HCT116 (cell line): ENCODE measurements at places on chromosomes 5 and 9.

DNA sequence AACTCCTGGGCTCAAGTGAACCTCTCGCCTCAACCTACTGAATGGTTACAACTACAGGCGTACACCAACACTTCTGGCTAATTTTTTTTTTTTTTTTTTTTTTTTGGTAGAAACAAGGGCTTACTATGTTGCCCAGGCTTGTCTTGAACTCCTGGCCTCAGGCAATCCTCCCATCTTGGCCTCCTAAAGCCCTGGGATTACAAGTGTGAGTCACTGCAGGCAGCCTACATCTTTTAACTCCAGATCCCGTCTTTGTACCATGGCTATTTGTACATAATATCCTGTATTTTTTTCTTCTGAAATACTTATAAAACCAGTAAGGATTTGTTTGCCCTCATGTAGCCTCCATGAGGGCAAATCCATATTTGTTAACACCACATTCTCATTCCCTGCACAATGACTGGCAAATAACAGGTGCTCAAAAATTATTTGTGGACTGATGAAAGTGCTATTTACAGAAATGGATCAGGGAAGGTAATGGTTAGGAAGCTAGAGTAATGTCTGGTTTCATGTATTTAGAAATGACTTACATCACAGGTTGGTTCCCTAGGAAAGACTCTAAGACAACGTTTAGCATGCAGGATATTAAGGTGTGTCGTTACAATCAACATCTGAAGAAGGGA lies 51.9 kb upstream of the POU5F2 start:
- DNase-seq = no peak

- DNase-seq = peak; percentile 62
Observed at GRCh38 chr5:57499262-57500050, 16.8 kb upstream of the ACTBL2 start.

DNA sequence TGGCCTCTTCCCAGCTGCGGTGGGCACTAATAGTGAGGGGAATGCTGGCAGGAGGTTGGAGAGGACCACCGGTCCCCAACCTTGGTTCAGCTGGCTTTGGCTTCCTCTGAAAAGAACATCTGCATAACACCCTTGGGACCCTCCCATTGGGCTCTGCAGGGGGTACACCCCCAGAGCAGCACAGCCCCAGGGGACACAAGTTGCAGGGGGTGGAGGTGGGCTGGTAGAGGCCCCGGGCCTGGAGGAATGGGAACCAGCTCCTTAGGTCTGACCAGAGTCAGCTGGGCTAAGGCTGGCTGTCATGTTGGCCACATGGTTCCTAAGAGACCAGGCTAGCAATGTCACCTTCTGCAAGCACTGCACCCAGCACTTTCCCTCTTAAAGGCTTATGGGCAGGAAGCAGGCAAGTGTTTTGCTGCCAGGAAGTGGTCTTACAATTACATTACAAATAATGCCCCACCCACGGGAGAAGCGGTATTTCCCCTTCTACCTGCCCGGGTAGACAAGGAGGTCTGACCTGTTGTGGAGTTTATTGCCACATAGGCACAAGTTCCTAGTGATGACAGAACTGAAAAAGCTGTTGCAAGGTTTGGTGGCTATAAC lies 18.1 kb downstream of the GCNT4 start:
- DNase-seq = no peak

GRCh38 chr5:178544166-178544834 lies 45.9 kb downstream of the COL23A1 start:
- DNase-seq = no peak

DNA sequence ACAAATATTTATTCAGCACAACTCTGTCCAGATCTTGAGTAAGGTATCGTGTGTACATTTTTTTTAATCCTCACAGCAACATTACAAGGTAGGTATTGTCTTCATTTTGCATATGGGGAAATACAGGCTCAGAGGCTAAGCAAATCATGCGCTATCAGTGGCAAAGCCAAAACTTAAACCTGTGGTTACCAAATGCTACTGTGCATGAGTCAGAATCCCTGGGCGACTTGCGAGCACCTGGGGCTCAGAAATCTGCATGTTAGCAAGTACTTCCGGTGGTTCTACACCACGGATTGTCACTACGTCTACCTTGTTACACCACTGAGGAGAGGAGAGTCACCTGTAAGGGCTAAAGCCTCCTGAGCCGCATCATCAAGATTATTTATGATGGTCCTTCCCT lies 21.3 kb downstream of the C5orf58 start:
- no peak for DNase-seq

- no peak for DNase-seq
Observed at GRCh38 chr5:149360272-149360671, 2.4 kb downstream of the PCYOX1L start.

GRCh38 chr5:129903466-129904101 lies 681 bp upstream of the CHSY3 start:
- DNase-seq = no peak

- DNase-seq = no peak
Observed at GRCh38 chr9:120397453-120397852, 182.5 kb downstream of the CDK5RAP2 start.

- peak; percentile 21 for DNase-seq
Observed at GRCh38 chr5:90386099-90386710, 23.4 kb downstream of the CETN3 start.

DNA sequence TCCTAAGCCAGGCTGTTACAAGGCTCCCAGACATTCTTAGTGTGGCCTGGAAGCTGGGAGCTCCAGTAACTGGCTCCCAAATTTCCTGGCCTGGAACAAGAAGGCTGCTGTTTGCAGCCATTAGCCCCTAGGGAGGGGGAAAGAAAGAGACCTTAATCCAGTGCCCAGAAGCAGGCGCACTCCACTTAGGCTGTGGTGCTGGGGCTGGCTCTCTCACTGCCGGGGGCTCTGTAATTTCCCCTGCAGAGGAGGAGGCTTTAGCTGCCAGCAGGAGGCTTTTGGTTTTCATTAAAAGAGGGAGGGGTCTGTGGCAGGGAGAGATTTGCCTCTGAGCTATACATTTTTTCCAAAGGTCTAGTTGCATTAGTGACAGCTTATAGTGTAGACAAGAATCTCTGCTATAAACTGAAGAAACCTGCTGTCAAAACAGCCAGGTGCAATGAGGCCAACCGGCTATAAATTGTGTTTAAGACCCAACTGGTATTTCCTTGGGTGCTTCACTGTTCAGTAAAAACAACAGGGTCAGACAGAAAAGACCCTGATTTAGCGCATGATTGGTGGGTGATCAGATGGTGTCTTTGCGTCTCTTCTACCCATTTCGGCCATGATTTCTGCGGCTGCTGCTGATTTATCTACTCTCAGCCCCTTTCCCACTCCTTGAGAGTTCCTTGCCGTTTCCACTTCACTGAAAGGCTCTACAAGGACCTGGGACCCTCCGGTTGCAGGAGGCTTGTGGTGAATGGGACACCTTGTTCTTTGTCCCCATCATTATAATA lies 254.6 kb downstream of the AOPEP start:
- no peak for DNase-seq

- no peak for DNase-seq
Observed at GRCh38 chr9:20985851-20986600, 45.4 kb downstream of the HACD4 start.

DNA sequence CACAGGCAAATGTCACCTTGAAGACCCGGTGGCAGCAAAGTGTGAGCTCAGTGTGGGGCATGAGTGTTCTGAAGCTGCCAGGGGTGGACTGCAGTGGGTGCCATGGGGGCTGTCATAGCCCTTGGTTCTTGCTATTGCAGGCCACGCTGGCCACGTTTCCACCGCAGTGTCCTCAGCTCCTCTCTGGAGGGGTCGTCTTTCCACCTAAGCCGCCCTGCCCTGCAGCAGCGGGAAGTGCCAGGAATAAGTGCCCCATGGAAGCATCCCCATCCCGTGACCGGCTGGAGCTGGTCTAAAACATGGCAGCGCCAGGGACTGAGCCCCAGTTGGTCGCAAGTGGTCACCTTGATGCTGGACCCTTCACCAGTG lies 6.9 kb downstream of the OBP2B start:
- DNase-seq = no peak

DNA sequence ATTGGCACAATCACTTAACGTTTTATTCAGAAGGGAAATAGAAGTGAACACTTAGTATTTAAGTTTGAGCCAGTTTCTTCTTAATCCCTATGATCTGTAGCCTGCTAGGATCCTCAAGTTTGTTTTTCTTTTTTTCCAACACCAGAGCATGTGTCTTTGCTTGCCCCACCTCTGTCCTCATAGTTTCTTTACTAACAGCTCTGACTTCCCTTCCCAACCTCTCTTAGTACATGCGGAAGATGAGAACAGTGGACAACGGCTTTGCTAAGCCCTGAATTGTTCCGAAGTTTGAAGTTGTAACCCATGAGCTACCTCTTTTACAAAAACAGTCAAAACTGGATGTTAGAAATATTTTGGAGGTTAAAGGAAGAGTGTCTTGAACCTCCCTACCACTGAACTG lies 61.7 kb upstream of the TAF11L2 start:
- DNase-seq = no peak

- no peak for DNase-seq
Observed at GRCh38 chr5:45105491-45105994, 296.8 kb downstream of the MRPS30 start.

GRCh38 chr5:3026099-3026498 lies 274.6 kb upstream of the IRX2 start:
- DNase-seq = no peak

GRCh38 chr5:174609116-174609515 lies 115.3 kb upstream of the MSX2 start:
- DNase-seq = peak; percentile 77

DNA sequence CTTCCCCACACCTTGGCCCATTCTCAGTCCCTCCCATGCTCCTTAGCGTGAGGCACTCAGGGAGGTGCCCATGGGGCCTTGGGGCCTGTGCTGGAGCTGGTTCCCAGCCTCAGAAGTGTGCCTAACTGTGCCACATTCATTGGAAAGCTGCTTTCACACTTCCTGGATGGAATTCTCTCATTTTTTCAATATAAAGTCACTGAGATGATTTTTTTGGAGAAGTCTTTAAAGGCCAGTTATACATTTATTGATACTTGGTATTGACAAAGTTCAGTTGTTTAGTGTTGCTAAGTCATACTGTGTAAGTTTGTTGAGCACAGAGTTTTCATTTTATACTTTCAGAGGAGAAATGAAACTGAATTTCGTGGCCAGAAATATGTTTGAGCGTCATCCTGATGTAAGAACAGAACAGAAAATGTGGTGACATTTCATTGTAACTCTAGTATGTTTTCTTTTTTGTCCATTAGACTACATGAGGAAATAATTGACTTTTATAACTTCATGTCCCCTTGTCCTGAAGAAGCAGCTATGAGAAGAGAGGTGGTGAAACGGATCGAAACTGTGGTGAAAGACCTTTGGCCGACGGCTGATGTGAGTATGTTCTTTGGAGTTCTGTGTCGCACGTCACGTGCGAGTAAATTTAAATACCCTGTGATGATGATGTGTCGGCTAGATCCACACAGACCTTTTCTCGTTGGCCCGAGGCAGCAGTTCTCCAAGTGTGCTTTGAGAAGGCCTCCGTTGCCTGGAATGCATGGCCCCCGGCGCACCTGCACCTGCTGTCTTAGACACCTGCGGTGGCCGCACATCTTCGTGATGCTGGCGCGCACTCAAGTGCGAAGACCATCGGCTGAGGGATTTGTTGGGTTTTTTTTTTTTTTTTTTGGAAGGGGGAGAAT lies 24.1 kb downstream of the TENT4A start:
- DNase-seq = no peak

DNA sequence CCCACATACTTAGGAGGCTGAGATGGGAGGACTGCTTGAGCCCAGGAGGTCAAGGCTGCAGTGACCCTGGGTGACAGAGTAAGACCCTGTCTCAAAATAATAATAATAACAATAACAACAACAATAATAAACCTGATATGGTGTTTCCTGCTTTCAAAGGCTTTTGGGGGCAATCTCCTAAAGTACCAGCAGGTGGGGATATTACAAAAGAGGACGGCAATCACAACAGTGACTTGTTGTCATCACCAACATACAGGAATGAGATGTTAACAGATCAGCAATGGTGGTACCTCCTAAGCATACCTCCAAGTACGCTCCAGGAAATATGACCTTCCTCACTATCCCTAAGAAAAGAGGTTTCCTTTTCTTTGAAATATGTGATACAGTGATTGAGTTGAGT lies 91.1 kb upstream of the RNF180 start:
- no peak for DNase-seq

GRCh38 chr5:37886242-37886905 lies 46.5 kb upstream of the GDNF start:
- no peak for DNase-seq

GRCh38 chr5:123502120-123502519 lies 9.9 kb upstream of the CSNK1G3 start:
- no peak for DNase-seq

DNA sequence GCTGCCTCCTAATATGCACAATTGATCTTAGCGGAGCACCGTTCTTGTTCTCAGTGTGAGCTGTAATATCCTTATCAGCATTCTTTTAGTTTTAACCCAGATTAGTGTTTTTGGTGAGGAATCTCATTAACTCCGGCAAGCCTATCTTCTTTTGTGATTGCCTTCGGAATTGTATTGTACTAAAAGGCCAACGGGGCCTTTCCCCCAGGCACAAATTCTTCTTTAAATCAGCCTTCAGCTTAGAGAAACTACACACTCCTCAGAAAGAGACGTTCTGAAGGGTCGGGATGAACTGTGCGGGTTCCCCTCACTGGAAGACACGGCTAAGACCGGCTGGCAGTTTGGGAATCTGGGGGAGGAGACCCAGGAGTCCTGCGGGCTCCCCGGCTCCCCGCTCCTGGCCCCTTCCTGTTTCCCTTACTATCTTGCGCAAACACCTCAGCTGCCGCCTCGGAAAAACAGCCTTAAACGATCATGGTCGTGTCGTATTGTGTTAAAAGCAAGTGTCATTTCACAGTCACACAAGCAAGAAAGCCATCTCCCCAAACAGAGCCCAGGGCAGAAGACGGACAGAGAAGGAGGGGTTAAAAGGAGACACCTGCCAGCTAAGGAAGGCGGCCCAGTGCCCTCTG lies 353.1 kb upstream of the IRX2 start:
- no peak for DNase-seq

DNA sequence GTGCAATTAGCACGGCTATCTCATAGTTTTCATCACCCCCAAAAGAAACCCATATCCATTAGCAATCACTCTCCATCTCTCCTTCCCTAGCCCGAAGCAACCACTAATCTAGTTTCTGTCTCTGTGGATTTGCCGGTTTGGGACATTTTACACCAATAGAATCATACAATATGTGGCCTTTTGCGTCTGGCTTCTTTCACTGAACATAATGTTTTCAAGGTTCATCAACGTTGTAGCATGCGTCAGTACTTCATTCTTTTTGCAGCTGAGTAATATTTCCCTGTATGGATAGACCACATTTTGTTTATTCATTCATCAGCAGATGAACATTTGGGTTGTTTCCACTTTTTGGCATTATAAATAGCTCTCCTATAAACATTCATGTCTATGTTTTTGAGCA lies 75.4 kb upstream of the TBC1D2 start:
- DNase-seq = no peak
